Renal cortex interstitium (tissue), 15 donors: ENCODE measurements at places on chromosomes 5 and 9.

- DNase-seq: no peak
These were observed 51.4 kb downstream of the PFDN1 start for GRCh38 chr5:140251527-140251973.

GRCh38 chr5:74616236-74617146 is 24.0 kb downstream of the ENC1 start:
- no peak for DNase-seq

DNA sequence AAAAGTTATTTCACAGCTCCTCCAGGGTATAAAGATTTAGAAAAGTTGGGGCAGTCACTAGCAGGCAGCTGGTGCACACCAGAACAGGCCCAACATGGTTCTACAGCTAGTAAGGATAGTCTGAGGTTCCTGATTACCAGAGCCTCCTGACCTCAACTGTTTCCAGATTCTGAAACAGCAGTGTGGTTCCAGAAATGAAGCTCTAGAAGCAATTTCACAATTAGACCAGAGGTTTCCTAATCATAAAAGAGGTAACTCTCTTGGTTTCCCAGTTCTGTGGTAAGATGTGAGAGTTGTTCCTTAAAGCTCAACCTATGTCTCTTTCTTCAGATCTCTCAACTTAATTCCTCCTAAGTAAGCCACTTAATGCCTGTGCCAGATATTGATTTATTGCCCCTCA is 11.9 kb downstream of the AGTPBP1 start:
- no peak for DNase-seq

DNA sequence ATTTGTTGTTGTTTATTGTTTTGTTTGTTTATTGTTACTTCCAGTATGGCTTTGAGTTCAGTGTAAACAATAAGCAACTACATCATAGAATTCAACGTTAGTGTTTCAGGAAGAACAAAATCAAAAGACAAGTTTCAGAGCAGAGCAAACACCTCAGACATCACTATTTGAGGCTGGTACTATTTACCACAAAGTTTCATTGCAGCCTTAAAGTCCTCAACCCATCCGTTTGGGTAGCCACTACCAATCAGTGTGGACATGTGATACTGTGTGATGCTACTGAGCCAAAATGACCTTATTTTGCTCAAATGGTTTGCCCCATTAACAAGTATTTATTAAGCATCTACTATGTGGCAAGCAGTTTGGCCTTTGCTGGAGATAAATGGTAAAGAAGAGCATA is 458.5 kb upstream of the PTGER4 start:
- DNase-seq: no peak

DNA sequence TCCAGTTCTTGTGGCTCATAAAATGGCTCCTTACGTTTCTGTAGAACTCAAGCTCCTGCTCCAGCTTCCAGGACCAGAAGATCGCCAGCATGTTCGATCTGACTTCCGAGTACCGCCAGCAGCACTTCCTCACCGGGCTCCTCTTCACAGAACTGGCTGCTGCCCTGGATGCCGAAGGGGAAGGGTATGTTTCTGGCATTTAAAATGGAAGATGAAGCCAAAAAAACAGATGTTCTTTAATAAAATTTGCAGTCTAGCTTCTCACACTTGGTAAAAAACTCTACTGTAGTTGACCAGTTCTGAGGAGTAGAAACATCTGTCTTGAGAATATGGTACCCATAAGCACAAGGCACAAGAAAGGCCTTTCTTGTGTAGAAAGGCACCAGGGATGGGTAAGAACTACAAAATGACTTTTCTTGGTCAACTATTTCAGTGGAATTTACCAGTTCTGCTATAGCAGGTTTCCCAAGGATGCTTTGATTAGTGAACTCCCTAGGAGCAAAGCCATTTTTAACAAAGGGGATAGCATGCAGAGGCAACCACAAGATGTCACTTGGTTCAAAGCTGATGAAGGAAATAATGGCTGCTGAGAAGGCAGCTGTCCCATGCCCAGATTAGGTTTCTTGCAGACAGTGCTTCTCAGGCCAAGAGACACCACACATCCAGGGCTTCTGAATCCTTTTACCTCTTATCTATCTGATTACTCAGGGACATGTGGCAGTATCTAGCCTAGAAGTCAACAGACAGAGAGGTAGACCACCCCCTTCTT is 192.4 kb downstream of the DOCK8 start:
- DNase-seq: no peak

- no peak for DNase-seq
These were observed 188.4 kb downstream of the ADAMTSL1 start for GRCh38 chr9:18662320-18662719.

DNA sequence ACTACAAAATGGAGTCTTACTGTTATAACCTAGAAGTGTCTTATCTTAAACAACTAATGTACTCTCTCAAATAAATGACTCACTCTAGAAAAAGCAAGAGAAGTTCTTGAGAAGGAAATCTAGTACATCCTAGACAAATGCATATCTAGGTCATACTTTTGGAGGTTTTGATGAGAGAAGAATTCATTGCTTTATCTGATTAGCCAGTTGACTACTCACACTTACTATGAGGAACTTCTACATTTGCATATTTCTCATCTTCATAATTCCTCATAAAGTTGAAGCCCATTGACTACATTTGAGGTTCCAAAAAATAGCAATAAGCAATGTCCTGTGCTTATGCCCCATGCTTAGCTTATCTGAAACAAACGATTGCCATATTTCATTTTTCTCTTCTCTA is 2.8 kb downstream of the JAKMIP2 start:
- DNase-seq: no peak

DNA sequence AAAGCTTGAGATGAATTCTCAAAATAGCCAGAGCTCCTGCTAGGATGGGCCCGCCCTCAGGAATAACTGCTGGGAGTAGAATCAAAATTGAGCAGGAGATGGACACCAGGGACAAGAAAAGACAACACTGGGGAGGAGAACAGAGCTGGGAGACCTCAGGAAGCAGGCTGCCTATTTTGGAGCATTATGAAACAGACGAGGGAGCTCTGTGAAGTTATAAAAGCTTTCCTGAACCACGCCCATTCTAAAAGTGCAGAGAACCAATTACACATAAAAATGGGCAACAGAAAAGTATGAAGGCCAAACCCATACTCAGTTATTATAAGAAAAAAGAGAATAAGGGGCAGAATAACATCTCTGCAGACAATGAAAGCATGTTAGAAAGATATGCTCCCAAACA is 213.9 kb upstream of the TRPC7 start:
- no peak for DNase-seq

GRCh38 chr5:94094793-94095441 is 353.5 kb upstream of the POU5F2 start:
- no peak for DNase-seq

DNA sequence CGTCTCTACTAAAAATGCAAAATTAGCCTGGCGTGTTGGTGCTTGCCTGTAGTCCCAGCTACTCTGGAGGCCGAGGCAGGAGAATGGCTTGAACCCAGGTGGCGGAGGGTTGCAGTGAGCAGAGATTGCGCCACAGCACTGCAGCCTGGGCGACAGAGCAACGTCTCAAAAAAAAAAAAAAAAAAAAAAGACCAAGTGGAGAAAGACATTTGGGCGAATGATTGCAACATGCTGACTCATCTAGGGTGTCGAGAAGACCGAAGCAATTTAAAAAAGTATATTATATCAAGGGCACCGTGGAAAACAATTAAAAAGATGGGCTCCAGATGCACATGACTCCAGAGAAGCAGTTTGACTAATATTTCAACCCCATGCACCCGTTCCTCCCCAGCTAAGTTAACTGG is 9.2 kb downstream of the KLF4 start:
- DNase-seq: no peak

DNA sequence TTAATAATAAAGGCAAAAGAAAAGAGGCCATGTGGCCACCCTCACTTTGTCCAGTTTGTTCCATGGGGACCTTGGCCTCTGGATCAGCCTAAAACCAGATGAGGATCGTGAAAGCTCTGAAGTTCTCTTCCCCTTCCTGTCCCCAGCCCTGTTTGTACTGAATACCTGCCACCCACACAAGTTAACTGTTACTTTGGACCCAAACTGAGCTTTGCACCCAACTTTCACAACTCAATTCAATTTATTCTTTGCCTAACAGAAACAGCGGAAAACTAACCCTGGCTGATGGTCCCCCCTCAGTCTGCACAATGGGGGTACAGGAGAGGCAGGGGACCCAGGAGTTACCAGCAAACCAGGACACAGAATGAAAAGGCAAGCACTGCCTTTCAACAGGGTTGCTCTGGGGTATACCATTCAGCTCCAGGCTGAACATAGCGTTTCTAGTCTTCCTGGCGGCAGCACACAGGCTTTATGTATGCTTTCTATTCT is 28.2 kb downstream of the ABCA1 start:
- DNase-seq: no peak

DNA sequence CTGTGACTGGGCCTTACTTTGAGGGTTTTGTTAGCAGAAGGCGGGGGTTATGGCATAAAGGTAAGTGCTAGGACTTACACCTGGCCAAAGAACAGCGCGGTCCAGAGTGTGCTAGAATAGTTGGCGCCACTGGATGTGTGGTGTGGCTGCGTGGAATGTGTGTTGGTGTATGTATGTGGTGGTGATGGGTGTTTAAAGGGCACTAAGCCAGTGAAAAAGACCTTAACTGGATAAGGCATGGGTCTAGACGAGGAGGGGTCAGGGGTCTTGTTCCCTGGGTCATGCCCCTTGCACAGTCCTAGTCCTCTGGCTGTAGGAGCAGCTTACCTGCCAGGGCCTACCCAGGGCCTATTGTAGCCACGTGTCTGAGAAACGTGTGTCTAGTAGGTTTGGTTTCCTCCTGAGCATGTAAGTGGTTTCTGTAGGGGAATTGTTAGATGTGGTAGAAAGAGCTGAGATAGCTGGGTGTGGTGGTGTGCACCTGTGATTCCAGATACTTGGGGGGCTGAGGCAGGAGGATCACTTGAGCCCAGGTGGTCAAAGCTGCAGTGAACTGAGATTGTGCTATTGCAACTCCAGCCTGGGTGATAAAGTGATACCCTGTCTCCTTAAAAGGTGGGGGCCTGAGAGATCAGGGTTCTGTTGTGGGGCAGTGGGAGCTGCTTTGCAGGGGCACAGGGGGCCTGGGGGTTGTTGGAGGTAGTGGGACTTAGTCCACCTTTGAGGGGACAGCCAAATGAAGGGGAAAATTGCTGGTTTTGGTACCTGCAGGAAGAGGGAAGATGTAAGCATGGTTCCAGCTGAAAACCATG is 55.2 kb downstream of the HSPA4 start:
- DNase-seq: no peak

GRCh38 chr5:55601628-55602027 is 66.9 kb upstream of the PLPP1 start:
- no peak for DNase-seq
